Adrenal gland (tissue), 19 donors: ENCODE measurements at places on chromosomes 12 and 14. TPM values are rescaled to one million over a fixed set of nuclear protein-coding genes. Genes with fewer than 3 reads are reported as not detected.

- DNase-seq = no peak
- H3K4me3 ChIP-seq = no peak overlapping the region
- H3K27me3 ChIP-seq = no peaks in the 10 kb centered on the region
- H3K4me1 ChIP-seq = no peaks in the 10 kb centered on the region
- H3K27ac ChIP-seq = no peak overlapping the region
- no peaks in the 10 kb centered on the region for H3K36me3 ChIP-seq
These were observed 23.2 kb upstream of the PTGDR start for GRCh38 chr14:52244328-52244727.

DNA sequence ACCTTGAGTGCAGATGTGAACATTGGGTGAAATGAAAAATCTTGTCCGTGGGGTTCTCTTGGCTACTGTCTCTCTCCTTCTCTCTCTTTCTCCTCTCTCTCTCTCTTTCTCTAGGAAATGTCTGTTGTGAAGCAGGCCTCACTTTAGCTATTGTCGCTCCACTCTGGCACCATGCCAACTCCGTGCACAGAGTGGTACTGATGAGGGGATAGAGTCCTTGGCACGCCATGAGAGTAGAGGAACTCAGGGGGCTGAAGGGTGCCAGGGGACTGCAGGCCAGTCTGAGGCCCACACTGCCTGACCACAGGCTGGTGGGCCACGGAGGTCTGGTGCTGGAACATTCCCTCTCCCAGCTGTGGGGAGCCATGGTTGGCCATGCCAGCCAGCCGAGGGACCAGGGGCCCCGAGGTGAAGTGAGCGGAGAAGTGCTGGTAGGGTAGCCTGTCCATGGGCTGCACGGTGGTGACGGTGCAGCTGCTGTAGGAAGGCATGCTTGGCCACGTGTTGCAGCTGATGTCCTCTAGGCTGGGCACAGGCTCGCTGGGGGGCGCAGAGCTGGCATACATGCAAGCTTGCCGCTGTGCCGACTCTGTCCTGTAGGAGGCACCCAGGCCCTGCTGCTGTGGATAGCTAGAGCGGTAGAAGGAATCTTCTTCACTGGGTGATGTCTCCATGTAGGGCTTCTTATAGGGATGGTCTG, 50.4 kb downstream of the TBX5 start:
- H3K4me1 ChIP-seq = no peaks in the 10 kb centered on the region
- H3K27ac ChIP-seq = no peak overlapping the region
- DNase-seq = no peak
- no peak overlapping the region for H3K4me3 ChIP-seq
- no peaks in the 10 kb centered on the region for H3K36me3 ChIP-seq
- H3K27me3 ChIP-seq = peaks cover 17% of the 10 kb centered on the region

GRCh38 chr12:66013224-66013623, 117.3 kb downstream of the LLPH start:
- H3K27me3 ChIP-seq = no peaks in the 10 kb centered on the region
- H3K4me3 ChIP-seq = no peak overlapping the region
- no peak for DNase-seq
- H3K4me1 ChIP-seq = no peaks in the 10 kb centered on the region
- H3K27ac ChIP-seq = no peak overlapping the region

GRCh38 chr12:51475543-51475942, 50.9 kb downstream of the SLC4A8 start:
- H3K36me3 ChIP-seq = no peaks in the 10 kb centered on the region
- H3K4me3 ChIP-seq = no peak overlapping the region
- no peak overlapping the region for H3K27ac ChIP-seq
- no peak for DNase-seq
- no peaks in the 10 kb centered on the region for H3K27me3 ChIP-seq

- no peak overlapping the region for H3K27ac ChIP-seq
- H3K27me3 ChIP-seq = no peaks in the 10 kb centered on the region
- H3K4me1 ChIP-seq = no peaks in the 10 kb centered on the region
- H3K36me3 ChIP-seq = no peaks in the 10 kb centered on the region
These were observed 396.7 kb upstream of the PDE3A start for GRCh38 chr12:19971361-19972280.

DNA sequence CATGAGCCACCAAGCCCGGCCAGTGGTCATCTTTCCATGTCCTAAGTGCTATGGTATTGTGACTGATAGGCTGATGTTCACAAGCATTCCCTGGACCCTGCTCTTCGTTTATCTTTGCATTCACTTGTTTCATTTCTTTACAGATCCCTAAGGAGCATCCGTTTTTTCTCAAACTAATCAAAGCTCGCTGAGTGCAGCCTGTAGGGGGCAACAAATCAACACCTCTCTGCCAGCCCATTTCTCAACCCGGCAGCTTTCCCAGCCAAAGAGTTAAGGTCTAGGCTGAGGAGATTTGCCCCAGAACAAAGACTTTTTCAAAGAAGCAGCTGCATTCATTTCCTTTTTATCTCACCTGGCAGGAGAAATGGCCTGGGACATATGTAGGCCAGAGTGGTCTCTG, 12.1 kb downstream of the SIRT4 start:
- DNase-seq = no peak
- no peaks in the 10 kb centered on the region for H3K27me3 ChIP-seq
- peaks cover 9% of the 10 kb centered on the region for H3K4me1 ChIP-seq
- H3K4me3 ChIP-seq = no peak overlapping the region

DNA sequence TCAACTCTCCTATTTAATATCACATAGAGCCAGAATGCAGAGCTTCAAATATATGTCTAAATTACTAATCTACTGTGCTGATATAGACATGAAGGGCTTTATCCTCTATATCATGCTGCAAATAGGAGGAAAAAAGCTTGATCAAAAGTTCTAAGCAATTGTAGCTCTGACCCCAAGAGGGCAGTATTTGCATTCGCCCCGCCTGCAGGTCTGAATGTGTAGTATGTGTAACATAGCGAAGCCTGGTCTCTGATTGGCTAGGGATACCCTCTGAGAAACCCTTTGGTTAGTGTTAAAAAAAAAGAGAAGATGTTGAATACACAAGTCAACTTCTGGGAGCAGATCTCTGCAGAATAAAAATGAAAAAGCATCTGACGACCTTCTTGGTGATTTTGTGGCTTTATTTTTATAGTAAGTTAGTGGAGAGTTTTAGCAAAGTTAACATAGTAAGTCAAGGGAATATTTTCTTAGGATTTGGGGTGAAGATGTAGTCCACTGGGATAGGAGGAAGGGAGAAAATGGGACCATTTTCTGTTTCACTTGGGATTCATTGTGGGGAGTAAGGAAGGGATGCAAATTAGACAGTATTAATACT, 151.6 kb upstream of the OR4E1 start:
- H3K27ac ChIP-seq = no peak overlapping the region
- H3K4me1 ChIP-seq = no peaks in the 10 kb centered on the region
- DNase-seq = no peak
- H3K4me3 ChIP-seq = no peak overlapping the region
- no peaks in the 10 kb centered on the region for H3K27me3 ChIP-seq

The IFNG-AS1 gene
- total RNA-seq = not detected

The TTC8 gene
- total RNA-seq = 68.0 TPM

The SERPINA1 gene
- total RNA-seq = 60.1 TPM

The PCED1B gene
- total RNA-seq = 8.0 TPM

The CIROP gene
- total RNA-seq = not detected
